Stimulated activated CD4-positive, alpha-beta T cell treated with anti-CD3 and anti-CD28 coated beads, Interleukin-4, amount 100 ng/mL, for 24 hours (primary cell): ENCODE measurements at places on chromosomes 2 and 18.

GRCh38 chr2:47769318-47769717 lies 13.6 kb upstream of the MSH6 start:
- DNase-seq, result no peak

DNA sequence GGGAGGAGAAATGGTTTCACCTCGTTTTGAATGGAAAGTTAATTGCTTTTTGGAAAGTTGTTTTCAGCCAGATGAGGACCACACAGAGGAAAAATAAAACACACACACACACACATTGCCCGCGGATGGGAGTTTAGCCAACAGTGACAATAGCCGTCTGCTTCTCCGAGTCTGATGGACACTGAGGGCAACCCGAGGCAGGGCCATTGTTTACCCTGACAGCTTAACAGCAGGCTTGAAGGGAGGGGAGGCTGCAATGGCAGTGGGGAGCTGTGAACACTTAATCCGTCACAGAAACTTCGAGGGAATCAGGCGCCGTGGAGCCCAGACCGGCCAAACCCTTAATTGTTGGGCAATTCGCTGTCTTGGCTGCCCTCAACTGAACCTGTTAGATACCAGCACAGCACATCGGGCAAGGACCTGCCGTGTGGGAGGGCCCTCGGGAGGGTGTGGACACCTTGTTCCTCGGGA lies 145.9 kb downstream of the ACKR3 start:
- DNase-seq, result no peak

- DNase-seq, result no peak
Measured at GRCh38 chr18:79197531-79197930, 128.3 kb downstream of the ATP9B start.

- no peak for DNase-seq
Measured at GRCh38 chr2:8524823-8525222, 157.0 kb upstream of the ID2 start.

DNA sequence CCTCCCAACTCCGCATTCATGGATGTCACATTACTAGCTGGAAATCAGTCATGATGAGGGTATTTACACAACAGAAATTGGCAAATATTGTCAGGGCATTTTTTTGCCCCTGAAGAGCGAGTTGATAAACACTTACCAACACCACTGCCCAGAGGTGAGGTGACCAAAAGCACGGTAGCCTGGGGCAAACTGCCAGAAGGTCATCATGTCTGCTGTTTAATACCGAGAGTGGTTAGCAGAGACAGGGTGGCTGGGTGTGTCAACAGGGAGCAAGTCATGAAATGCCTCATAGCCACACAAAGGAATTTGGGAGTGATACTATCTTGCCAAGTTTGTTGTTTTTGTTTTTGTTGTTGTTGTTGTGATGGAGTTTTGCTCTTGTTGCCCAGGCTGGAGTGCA lies 37.0 kb upstream of the EPC2 start:
- no peak for DNase-seq
